ENCODE measurements at places on chromosomes 5 and 9.

- DNase-seq, result no peak
These were observed 624.2 kb upstream of the ZNF608 start for GRCh38 chr5:125370461-125371205.

DNA sequence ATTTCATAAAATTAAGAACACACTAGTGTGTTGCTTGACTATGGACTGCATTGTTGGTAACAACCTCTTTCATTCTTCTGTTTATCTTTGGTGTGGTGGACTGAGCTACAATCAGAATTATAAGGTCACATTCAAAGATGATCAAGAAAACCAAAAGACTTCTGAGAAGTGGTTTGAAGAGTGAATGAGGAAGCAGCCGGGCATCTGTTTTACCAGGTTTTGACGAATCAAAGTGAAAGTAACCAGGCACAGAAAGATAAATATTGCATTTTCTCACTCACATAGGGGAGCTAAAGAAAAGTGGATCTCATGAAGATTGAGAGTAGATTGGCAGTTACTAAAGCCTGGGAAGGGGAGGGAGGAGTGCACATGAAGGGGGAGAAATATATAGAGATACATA, 589.1 kb downstream of the ZNF608 start:
- DNase-seq, result no peak

GRCh38 chr9:88995627-88996026, 4.4 kb downstream of the S1PR3 start:
- peak; percentile 82 for DNase-seq

DNA sequence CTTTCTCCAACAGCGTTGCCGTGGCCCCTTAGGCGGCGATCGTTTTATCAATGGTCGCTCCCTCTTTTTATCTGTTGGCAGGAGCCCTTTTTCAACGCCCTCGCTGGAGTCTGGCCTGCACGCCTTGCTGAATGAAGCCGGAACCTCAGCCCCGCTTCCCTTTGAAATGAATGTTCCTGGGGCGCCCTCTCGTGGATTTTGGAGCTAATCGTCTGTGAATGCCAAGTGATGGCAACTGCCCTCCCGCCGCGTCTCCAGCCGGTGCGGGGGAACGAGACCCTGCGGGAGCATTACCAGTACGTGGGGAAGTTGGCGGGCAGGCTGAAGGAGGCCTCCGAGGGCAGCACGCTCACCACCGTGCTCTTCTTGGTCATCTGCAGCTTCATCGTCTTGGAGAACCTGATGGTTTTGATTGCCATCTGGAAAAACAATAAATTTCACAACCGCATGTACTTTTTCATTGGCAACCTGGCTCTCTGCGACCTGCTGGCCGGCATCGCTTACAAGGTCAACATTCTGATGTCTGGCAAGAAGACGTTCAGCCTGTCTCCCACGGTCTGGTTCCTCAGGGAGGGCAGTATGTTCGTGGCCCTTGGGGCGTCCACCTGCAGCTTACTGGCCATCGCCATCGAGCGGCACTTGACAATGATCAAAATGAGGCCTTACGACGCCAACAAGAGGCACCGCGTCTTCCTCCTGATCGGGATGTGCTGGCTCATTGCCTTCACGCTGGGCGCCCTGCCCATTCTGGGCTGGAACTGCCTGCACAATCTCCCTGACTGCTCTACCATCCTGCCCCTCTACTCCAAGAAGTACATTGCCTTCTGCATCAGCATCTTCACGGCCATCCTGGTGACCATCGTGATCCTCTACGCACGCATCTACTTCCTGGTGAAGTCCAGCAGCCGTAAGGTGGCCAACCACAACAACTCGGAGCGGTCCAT, 10.0 kb downstream of the S1PR3 start:
- DNase-seq, result peak; percentile 72

GRCh38 chr5:148391422-148391821, 7.7 kb downstream of the FBXO38 start:
- no peak for DNase-seq

DNA sequence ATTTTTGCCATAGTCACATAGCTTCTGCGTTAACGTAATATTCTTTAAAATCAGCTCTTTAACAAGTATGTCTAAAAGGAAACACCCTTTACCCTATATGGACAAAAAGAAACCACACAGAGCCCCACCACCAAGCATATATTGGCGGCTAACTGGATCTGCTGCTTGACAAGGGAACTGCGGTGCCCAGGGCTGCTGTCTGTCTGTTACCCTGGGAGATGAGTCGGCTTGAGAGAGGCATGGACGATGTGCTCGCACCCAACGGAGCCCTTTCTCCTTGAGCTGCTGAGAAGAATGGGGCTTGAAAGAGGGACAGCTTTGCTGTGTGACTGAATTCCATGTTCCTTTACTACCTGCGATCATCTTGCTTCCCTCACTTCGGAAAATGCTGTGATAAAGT, 158.6 kb upstream of the SHB start:
- DNase-seq, result peak; percentile 49

DNA sequence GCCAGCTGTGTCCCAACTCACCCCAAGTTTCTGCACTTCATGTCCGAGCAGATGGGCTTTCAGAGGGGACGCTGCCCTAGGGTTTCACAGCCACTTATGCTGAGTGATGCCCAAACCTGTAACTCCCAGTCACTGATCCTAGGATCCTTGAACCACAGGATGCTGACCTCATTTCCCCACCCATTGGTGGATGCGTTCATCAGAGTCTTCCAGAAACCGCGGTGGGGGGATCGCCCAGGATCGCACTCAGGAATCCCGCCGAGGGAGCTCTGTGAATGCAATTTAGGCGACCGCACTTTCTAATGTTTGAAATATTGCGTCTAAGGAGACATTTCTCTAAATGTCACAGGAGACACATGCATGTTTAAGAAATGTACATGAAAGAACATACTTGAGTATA, 212.3 kb upstream of the IRX4 start:
- DNase-seq, result no peak

DNA sequence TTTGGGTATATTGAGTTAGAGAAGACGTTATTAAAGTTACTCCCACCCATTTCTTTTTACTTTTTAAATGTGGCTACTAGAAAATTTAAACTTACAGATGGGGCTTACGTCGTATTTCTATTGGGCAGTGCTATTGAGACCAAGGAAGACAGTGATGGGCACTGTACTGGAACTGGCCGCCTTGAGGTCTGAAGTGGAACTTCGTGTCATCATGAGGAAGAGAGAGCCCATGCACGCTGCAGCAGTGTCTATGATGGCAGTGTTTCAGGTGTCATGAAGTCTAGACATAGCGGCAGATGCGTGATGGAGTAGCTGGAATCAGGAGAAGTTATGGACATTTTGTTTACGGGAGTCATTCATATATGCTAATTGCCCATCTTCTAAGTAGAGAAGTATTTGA, 143.7 kb downstream of the LRRC70 start:
- no peak for DNase-seq

DNA sequence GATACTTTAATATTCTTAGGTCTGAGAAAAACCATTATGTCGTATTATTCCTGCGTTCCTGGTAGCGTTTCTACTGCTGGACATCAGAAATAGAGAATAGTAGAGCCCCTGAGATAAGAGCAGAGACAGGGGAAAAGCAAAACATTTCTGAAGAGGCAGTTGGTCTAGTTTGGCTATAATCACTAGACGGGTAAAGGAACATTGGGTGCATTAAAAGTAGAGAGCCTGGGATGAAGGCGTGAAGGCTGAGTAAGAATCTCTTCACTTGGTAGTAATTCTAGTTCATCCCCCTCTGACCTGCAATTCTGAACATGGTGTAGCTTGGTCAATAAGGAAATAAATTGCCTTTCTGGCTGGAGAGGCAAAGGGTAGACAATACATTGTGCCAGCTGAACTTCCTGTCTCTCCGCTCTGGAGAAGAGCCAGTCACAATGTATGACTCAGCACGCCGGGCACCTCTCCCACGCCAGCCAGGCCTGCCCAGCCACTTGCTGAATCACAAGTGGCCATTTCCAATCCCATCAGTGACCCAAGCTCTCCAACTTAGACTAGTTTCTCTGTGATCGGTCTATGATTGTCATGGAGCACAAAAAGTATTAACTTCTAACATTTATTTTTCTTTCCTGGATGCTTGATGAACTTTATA, 75.4 kb downstream of the STK32A start:
- DNase-seq, result no peak

- peak; percentile 94 for DNase-seq
These were observed 162.0 kb downstream of the C9orf50 start for GRCh38 chr9:129458663-129459546.

GRCh38 chr9:14127656-14128055, 186.3 kb downstream of the NFIB start:
- DNase-seq, result no peak

DNA sequence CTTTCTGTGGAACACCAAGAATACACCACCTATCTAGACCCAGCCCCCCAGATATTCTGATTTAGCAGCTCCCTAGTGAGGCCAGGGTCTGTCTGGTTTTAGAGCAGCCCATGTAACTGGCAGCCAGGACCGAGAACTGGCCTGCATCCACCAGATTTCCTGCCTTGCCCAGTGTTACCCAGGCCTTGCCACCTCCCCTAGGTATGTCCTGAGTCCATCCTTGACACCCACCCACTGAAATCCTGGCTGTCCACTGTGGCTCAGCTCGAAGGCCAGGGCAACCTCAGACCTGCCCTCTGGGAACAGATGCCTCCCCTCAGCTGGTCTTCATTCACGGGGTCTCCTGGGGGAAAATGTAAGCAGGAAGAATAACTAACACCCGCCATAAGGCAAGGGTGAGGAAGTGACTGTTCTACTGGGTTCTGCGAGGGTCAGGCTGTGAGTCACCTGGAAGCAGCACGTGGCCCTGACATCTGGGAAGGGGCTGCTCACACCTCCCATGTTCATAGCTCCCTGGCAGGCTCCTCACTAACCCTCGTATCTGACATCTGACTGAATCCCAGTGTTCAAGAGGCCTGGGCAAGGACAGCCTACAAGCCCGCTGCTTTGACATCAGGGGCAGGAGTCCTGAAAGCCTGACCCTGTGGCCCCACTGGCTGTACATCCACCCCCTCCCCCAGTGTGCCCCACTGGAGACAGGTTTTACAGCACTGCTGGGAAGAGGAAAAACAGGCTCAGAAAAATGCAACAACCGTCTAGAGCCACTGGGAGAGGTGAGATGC, 72.7 kb downstream of the SEMA4D start:
- DNase-seq, result no peak

GRCh38 chr5:148020257-148020988, 43.4 kb upstream of the SPINK5 start:
- DNase-seq, result no peak
